Caudate nucleus (tissue), 63 donors: ENCODE measurements at places on chromosomes 4 and X.

GRCh38 chr4:83011689-83012199, 1.1 kb upstream of the LIN54 start:
- no peak for DNase-seq

- no peak for DNase-seq
Observed at GRCh38 chr4:5638316-5638715, 70.0 kb downstream of the EVC2 start.

DNA sequence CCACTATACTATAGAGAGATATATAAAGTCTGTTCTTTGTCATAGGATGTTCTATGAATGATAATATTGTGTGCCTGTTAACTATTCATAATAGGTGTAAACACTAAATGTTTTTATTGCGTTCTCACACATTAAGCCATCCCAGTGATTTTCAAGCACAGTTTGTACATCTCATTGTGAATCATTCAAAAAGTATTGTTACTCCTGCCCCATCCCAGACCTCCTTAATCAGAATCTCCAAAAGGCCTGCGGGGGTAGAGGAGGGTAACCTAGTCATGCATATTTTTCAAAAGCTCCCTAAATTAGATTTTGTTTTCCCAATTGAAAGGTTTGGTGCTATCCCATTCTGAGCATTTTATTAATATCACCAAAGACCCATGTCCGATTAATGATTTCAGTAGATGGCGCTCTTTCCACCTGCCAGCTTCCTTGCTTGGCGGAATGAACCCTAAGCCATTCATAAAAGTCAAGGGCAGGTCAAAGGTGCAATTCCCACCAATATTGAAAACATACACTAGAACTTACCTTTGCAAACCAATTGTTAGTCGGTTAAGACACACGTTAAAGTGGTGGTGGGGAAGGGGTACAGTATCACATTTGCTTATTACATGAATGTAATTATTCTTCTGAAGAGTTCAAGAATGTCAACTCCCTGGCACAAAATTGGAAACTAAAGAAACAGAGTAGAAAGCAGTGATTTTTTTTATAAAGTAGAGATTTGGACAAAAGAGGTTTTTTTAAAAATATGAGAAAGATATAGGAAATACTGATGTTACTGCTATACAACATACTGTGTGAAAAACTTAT, 5.8 kb upstream of the TET2 start:
- no peak for DNase-seq

- DNase-seq = no peak
Observed at GRCh38 chr4:52592287-52592686, 66.8 kb downstream of the USP46 start.

DNA sequence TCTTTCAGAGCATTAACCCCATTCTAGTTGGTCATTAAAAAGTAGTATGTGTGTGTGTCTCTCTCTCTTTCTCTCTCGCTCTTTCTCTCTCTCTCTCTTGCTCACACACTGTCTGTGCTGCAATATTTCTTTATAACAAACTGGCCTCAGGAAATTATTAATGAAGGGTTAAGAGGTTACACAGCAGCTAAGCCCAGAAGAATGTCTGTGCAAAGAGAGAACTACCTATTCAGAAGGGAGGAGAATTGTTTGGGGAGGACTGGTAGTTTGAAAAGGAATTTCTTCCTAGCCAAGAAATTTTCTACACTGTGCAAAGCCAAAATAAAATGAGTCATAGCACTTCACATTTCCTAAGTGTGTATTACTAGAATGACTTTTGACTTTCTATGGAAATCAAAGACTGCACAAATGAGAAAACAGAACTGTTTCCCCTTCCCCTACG, 22.2 kb downstream of the PDGFC start:
- no peak for DNase-seq

GRCh38 chrX:153829549-153829798, 870 bp downstream of the PDZD4 start:
- no peak for DNase-seq

- no peak for DNase-seq
Observed at GRCh38 chrX:37331546-37331945, 17.6 kb upstream of the PRRG1 start.

DNA sequence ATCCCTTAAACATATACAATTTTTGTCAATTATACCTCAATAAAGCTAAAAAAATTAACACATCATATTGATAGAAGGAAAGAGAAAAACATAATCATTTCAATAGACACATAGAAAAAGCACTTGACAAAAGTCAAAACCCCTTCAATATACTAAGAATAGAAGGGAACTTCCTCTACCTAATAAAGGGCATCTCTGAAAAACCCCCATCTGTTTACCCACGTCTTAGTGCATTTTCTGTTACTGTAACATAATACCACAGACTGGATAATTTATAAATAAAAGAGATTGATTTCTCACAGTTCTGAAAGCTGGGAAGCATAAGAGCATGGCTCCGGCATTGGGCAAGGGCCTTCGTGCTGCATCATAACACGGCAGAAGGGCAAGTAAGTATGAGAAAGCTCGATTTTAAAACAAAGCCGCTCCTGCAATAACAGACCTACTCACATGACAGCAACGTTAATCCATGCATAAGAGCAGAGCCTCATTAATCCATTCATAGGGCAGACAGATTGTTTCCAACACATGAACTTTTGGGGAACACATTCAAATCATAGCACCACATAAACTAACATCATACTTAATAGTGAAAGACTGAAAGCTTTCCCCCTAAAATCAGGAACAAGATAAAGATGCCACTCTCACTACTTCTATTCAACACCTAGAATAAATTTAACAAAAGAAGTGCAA, 15.7 kb downstream of the STEEP1 start:
- no peak for DNase-seq

GRCh38 chr4:38967260-38968095, 64.7 kb downstream of the TMEM156 start:
- no peak for DNase-seq

DNA sequence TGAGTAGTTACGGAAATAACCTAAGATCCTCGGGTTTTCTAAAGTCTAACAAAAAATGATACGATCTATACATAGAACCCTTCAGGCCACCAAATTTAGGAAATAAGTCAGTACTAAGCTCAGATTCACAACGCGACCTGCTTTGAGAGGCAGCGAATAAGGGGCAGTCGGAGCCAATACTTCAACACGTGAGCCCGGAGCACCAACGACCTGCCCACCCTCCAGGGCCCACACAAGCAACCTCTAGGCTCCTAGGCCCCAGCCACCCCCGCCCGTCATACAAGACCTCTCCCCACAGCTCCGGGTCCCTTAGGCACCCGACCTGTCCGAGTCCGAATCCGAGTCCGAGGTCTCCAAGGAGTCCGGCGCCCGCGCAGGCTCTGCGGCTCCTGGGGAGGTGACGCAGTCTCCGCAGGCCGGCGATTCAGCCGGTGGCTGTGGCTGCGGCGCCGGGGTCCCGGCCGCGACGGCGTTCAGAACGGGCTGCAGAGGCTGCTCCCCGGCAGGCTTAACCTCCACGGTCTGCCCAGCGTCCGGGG, 580 bp downstream of the NAF1 start:
- DNase-seq = peak; percentile 18

- DNase-seq = no peak
Observed at GRCh38 chr4:32472918-32473317, 1752.7 kb downstream of the PCDH7 start.

DNA sequence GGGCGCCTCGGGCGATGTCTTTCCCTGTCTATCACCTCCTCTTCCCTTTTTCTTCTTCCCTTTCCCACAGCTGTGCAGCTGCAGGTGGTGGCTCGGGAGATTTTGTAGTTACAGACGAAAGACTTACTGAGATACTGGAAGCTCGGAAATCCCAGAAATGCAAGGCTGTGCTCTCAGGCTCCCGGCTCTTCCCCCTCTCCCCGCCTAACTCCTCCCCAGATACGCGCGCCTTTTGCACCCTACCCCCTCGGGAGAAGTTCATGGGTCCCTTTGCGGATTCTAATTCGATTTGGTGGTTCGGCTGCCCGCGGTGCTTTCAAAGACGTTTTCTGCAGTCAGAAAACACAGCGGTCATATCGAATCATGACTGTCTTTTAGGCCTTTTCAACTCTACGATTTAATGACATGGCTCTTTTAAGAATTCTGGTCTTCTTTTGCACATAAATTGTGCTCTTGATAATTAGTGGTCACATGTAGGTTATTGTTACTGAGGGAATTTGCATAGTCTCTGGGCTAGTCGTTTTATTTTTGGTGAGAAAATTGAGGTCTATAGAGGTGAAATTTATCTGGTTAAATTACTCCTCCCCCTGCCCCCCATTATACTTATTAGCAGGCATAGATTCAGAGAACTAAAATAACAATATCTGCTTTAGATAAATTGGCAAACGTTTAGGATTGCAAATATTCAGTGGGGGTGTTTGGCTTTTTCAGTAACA, 1.6 kb downstream of the SEPTIN11 start:
- DNase-seq = no peak

DNA sequence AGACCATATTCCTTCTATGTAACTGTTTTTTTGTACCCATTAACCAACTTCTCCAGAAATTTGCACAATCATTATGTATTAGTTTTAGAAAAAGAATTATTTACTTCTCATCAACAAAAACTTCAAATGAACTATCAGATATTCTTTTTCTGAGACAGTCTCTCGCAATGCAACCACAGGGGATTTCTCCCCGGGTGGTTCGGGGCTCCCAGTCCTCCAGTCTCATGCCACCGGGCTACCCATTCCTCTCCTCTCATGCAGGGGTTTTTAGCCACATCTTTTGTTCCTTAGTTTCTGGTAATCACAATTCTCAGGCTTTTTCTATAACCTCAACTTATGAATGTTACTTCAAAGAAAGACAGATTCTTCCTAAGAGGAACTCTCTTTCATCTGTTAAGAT, 46.6 kb upstream of the CLNK start:
- DNase-seq = no peak

GRCh38 chr4:162841753-162842152, 324.9 kb downstream of the NAF1 start:
- DNase-seq = no peak

GRCh38 chr4:10461091-10461849, 4.0 kb upstream of the ZNF518B start:
- peak; percentile 11 for DNase-seq

GRCh38 chr4:126182786-126183185, 868.0 kb downstream of the FAT4 start:
- no peak for DNase-seq

DNA sequence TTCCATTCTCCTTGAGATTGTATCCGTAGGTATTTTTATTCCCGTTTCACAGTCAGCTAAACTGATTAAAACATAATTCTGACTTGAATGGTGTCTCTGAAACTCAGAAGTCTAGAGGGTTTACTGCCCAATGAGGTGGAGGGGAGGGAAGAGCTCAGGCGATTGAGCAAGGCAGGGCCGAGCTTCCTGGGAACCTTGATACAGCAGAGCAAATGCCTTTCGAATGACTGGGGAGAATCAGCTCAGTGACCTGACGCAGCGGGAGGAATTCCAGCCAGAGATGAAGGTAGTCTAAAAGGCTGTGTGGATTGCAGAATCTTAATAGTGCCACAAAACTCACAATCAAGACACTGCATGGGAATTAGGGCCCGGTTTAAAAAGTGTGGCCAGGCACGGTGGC, 233.6 kb downstream of the EVC2 start:
- DNase-seq = no peak

- no peak for DNase-seq
Observed at GRCh38 chrX:45762699-45763647, 562.3 kb upstream of the DIPK2B start.

DNA sequence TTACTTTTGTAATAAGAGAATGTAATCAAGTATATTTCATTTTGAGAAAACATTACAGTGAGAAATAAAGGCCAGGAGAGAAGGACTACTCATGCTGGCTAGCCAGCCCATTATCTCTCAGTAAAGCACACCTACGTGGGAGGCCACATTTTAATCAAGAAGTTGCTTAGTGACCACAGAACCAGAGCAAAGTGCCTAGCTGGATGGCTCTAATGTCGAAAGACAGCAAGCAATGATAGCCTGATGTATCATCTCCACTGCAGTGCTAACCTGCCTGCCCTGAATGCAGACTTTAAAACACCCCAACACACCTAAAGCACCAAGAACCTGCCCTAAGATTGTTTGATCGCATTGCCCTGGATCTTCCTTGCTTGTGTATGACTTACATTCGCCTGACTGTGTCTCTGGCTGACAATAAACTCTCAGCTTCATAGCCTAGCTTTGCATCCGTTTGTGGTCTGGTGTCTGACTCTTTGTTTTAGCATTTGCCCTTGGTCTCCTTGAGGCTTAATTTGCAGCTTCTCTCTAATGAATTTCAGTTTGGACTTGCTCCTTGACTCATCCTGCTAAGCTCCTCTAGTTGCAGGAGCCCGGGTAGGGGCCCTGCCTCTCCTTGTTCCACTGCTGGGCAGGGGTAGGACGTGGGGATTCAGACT, 31.4 kb upstream of the SOWAHD start:
- no peak for DNase-seq

- DNase-seq = no peak
Observed at GRCh38 chrX:46611658-46612362, 38.2 kb downstream of the CHST7 start.

DNA sequence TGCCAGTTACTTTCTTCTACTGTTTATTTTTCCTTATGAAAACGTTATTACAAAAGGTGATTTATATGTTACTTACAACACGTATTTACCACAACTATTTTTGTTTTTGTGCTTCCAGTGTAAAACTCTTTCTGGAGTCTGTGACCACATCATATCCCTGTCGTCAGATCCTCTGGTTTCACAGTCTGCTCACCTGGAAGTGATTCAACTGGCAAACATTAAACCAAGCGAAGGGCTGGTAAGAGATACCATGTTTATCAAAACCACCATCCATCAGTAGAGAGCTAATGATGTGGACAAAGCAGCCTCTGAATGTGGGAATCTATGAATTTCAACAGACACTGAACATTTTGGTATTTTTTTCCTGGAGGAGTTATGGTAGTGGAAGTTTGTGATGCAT, 116.1 kb downstream of the CNKSR2 start:
- DNase-seq = no peak

DNA sequence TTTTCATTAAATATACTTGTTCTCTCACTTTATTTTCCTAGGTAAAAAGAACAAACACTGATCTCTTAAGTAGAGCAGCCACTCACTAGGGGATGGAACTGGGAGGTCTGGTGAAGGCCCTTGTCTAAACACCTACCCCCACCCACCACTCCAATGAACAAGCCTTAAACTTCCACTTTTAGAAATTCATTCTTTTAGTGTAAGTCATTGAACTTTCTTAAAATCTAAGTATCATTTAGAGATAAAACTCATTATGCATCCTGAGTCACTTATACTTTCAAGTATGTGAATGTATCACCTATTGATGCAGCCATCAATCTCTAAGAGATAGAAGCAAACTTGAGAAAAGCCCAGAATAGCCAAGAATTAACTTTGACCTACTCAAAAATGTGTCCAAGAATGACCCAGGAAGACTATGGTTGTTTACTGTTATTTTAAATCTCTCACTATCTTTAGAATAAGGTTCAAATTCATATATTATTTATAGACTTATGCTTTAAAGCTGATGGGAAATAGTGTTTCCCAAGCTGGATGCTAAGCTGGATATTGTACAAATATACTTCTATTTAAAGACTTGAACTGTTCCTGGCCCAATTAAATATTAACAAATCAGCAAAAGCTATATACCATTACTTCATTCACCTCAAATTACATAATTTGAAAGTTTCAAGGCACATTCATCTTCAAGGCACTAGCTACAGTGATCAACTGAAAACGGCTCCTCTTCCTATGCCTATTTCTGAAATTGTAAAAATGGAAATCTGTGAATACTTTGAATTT, 49.5 kb downstream of the CAMK2D start:
- DNase-seq = no peak
